ENCODE measurements at places on chromosomes 1 and 21.

DNA sequence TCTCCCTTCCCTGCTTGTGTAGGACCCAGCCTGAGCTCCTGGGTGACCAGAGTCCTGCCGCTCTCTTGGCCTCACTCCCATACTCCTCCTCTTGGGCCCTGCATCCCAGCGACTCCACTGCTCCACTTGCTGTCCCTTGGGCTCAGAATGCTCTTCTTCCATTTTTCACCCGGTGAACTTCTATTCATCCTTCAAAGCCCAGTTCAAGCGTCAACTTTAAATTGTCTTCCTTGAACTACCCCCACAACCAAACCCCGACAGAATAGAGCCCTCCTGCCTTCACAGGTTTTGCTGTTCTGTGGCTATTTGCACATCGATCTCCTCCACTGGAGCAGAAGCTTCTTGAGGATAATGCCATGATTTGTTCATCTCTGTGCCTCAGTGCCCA, 215.4 kb upstream of the EDN2 start:
- no peak for DNase-seq

DNA sequence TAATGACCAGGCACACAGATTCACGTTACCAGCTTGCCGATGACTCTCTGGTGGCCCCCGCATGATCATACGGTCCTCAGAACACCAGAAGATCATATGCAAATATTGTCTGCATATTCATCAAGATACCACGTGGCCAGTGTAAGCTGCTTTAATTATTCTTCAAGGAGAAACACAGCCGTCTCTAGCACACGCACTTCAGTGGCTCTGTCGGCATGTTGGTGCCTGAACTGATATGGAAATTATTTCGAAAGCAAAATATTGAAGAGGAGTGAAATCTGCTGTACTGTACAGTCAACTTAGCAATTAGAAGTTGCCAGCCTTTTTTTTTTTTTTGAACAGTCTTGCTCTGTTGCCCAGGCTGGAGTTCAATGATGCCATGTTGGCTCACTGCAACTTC, 5.9 kb upstream of the KIF26B start:
- DNase-seq: no peak

- DNase-seq: no peak
Observed at GRCh38 chr1:204996981-204997380, 46.0 kb upstream of the CNTN2 start.

- DNase-seq: no peak
Observed at GRCh38 chr1:179803918-179804317, 60.8 kb downstream of the FAM163A start.

DNA sequence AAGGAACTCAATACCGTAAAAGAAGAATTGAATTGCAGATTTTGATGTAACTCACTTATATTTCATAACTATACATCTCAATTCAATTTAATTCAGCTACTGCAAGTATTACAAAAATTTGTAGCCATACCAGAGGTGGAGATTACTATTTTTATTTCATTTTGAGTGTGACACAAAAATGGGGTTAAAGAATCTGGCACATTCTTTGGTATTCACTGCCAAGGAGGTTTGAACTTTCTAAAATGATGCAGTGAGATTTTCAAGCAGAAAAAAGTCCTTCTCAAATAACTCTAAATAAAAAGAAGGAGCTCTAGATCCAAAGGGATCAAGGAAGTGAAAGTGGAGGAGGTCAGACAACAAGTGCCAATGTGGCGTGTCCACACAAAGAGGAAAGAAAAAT, 569.0 kb downstream of the DPYD start:
- DNase-seq: no peak

GRCh38 chr1:208835097-208835463, 590.9 kb upstream of the PLXNA2 start:
- DNase-seq: no peak

DNA sequence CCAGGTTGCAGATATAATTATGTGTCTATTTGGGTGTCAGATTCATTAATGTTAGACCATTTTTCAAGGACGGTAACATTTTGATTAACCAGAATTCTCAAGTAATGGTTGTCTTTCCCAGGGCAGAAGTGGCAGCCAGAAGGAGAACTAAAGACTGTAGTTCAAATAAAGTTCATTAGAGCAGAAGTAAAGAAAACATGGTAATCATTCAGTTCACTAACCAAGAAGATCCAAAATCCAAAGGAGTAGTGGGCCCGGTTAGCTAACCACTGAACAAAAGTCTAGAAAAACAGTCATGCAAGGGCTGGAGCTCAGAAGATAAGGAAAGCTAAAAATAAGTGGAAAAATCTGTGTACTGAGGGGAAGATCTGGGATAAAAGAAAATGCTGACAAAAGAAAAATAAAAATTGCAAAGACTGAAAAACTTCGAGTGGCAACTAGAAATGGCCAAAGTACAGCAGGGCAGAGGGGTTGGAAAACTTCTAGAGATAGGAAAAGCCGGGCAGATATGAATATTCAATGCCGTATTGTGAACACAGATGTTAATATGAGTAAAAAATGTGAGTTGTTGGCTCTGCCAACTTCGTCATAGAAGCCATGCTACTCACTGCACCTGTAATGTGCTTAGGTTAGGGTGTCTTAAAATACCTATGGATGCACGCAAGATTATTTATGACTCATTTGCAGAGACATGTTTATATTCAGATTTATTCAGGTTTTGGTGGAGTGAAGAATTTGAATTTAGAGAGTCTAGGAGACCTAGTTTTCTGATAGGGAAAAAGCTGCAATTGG, 925.9 kb downstream of the LTN1 start:
- no peak for DNase-seq

- DNase-seq: no peak
Observed at GRCh38 chr1:22754106-22754768, 43.6 kb downstream of the EPHB2 start.

Data from central memory CD4-positive, alpha-beta T cell (primary cell).